ENCODE measurements at places on chromosomes 5 and 9. TPM values are rescaled to one million over a fixed set of nuclear protein-coding genes. Genes with fewer than 3 reads are reported as not detected.

The LCP2 gene
- not detected for total RNA-seq

The HSPB3 gene
- total RNA-seq = 0.54 TPM

The SCGB3A2 gene
- not detected for total RNA-seq

The PCDHA4 gene
- total RNA-seq = 0.32 TPM

The RANBP6 gene
- 30.8 TPM for total RNA-seq

The FOXD4L5 gene
- not detected for total RNA-seq

The LCN6 gene
- total RNA-seq = not detected

The CAVIN4 gene
- 0.91 TPM for total RNA-seq

The TSSK1B gene
- total RNA-seq = 0.52 TPM

The PCDHGA12 gene
- total RNA-seq = 30.2 TPM

The ANXA2R gene
- 4.4 TPM for total RNA-seq

The ARHGEF39 gene
- total RNA-seq = 5.5 TPM

The OR1Q1 gene
- not detected for total RNA-seq

The IFNB1 gene
- not detected for total RNA-seq

The LRRC19 gene
- total RNA-seq = under 0.01 TPM

The SOX30 gene
- under 0.01 TPM for total RNA-seq

The TSLP gene
- 0.65 TPM for total RNA-seq

The HAVCR2 gene
- total RNA-seq = 0.43 TPM

The PCDHGC4 gene
- total RNA-seq = 5.6 TPM

The SLCO6A1 gene
- total RNA-seq = not detected

The CHSY3 gene
- total RNA-seq = 13.7 TPM

The ZBTB43 gene
- 22.6 TPM for total RNA-seq

The RLN2 gene
- total RNA-seq = not detected

The TERT gene
- not detected for total RNA-seq

The FAM151B gene
- 13.7 TPM for total RNA-seq

The CER1 gene
- total RNA-seq = not detected

The MAMDC2 gene
- total RNA-seq = 16.9 TPM

The C7 gene
- not detected for total RNA-seq

The BASP1 gene
- 203 TPM for total RNA-seq

The MAT2B gene
- 69.4 TPM for total RNA-seq

The CTXN3 gene
- not detected for total RNA-seq

The ACTL7A gene
- total RNA-seq = not detected

The GRM6 gene
- total RNA-seq = not detected

The BDP1 gene
- 23.8 TPM for total RNA-seq

The STPG3 gene
- total RNA-seq = not detected

The SH3RF2 gene
- total RNA-seq = 11.9 TPM

The HAPLN1 gene
- total RNA-seq = 254 TPM

The ZBTB26 gene
- 6.0 TPM for total RNA-seq

The EQTN gene
- not detected for total RNA-seq

The RIMOC1 gene
- total RNA-seq = 41.7 TPM

The PCDHGA3 gene
- total RNA-seq = 6.2 TPM

The RAD17 gene
- total RNA-seq = 27.1 TPM

The OTP gene
- not detected for total RNA-seq

The CTSV gene
- total RNA-seq = 0.26 TPM
